CD4-positive, alpha-beta T cell (primary cell): ENCODE measurements at places on chromosomes 2 and 18.

DNA sequence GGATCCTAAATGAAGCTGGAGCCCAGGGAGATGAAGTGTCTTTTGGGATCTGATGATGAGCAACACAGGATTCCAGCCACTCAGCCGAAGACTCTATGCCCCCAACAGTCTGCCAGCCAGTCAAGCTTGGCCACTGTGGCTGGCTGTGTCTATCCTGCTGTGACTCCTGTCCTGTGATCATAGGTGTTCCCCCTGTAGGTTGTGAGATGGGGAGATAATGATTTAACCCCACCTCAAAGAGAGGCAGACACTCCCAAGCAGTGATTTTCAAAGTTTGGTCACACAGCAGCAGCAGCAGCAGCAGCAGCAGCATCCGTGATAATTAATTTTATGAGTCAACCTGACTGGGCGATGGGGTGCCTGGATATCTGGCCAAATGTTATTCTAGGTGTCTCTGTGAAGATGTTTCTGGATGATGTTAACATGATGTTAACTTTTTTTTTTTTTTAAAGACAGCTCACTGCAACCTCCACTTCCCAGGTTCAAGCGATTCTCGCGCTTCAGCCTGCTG is 21.4 kb upstream of the RHOB start:
- H3K36me3 ChIP-seq, result no peaks in the 10 kb centered on the region
- H3K27me3 ChIP-seq, result no peaks in the 10 kb centered on the region
- no peak overlapping the region for H3K4me3 ChIP-seq
- peaks cover 22% of the 10 kb centered on the region for H3K4me1 ChIP-seq

DNA sequence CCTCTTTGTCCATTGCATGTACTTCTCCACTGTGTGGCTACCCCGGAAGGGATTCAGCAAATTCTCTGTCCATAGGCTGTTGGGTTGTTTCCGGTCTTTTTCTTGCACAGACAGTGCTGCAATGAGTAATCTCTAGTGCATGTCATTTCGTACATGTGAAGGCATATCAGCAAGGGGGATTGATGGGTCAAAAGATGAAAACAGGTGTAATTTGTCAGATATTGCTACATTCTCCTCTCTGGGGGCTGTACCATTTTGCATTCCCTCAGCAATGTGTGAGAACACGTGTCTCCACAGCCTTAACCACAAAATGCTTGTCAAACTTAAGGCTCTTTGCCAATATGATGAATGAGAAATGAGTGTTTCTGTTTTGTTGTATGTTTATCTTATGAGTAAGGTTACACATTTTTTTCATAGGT is 60.5 kb downstream of the KLHL29 start:
- no peak for DNase-seq
- H3K27me3 ChIP-seq, result no peaks in the 10 kb centered on the region
- no peak overlapping the region for H3K4me3 ChIP-seq
- H3K36me3 ChIP-seq, result no peaks in the 10 kb centered on the region
- no peak overlapping the region for H3K27ac ChIP-seq

DNA sequence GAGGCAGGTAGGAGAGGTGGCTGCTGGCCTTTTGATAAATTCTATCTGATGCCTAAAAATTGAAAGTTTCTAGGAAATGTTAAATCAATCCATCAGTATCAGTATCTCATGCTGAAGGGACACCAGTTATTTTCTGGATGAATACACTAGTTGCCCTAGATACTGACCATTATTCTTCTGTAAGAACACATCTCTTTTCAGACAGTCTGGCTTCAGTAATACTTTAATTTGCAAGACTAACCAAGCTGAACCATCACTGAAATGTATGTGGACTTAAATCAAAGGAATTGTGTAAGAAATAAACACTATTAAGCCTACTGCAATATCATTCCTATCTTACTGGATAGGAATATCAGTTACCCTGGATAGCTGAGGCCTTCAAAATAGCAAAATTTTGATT is 1546.3 kb downstream of the LRP1B start:
- H3K4me1 ChIP-seq, result no peaks in the 10 kb centered on the region
- no peak for DNase-seq
- H3K27me3 ChIP-seq, result no peaks in the 10 kb centered on the region
- no peaks in the 10 kb centered on the region for H3K36me3 ChIP-seq

GRCh38 chr2:101858910-101859309 is 132.8 kb upstream of the IL1R2 start:
- H3K27me3 ChIP-seq, result no peaks in the 10 kb centered on the region
- no peak overlapping the region for H3K4me3 ChIP-seq
- H3K4me1 ChIP-seq, result no peaks in the 10 kb centered on the region
- no peak overlapping the region for H3K27ac ChIP-seq
- DNase-seq, result no peak
- peaks cover 96% of the 10 kb centered on the region for H3K36me3 ChIP-seq

GRCh38 chr2:58680755-58681310 is 439.7 kb upstream of the FANCL start:
- H3K36me3 ChIP-seq, result no peaks in the 10 kb centered on the region
- no peaks in the 10 kb centered on the region for H3K27me3 ChIP-seq
- H3K27ac ChIP-seq, result no peak overlapping the region
- no peak for DNase-seq
- H3K4me1 ChIP-seq, result no peaks in the 10 kb centered on the region
- H3K4me3 ChIP-seq, result no peak overlapping the region

DNA sequence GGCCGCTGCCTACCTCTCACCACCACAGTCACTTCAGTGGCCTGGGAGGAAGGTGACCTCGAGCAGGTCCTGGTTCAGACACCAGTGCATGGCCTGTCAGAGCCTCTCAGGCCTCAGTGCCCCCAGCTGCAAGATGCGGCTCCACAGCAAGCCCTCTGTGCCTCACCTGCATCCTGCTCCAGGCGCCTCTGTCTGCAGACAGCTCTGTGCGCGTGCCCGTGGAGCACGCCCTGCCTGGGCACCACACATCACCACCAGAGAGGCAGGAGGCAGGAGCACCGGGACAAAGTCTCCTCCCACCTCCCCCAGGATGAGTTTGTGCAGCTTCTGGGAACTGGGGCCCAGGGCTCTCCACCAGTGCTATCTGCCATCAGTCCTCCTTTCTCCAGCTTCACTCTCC is 98.7 kb downstream of the TFCP2L1 start:
- H3K4me1 ChIP-seq, result no peaks in the 10 kb centered on the region
- no peak overlapping the region for H3K4me3 ChIP-seq
- H3K36me3 ChIP-seq, result no peaks in the 10 kb centered on the region
- H3K27me3 ChIP-seq, result no peaks in the 10 kb centered on the region

DNA sequence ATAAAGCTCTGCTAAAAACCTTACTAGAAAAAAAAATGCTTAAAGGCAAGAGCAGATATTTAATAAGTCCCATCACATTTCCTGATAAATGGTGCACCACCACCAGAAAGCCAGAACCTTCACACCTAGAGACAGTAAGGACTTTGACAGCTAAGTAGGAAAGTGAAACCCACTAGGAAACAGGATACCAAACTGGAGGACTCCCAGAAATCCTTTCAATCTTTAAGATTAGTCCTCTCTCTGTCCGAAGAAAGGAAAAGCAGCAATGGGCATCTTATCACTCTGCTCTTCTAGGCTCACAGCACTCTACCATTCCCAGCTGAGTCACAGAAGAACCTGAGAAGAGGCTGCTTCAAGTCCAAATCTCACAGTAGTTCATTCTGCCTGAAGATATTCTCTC is 3.7 kb downstream of the DYM start:
- no peak overlapping the region for H3K4me3 ChIP-seq
- H3K27ac ChIP-seq, result no peak overlapping the region
- H3K4me1 ChIP-seq, result peaks cover 23% of the 10 kb centered on the region
- no peaks in the 10 kb centered on the region for H3K27me3 ChIP-seq
- no peaks in the 10 kb centered on the region for H3K36me3 ChIP-seq

DNA sequence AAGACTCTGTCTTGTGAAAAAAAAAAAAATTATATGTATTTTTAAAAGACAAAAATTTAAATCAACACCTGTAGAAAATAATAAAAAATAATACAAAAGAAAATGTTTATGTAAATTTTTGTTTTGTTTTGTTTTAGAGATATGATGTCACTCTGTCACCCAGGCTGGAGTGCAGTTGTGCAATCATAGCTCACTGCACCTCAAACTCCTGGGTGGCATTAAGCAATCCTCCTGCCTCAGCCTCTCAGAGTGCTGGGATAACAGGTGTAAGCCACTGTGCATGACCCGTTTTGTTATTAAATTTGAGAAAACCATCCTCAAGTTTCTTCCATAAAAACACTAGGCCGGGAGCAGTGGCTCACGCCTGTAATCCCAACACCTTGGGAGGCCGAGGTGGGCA is 56.2 kb upstream of the B3GNT7 start:
- no peaks in the 10 kb centered on the region for H3K4me1 ChIP-seq
- no peak for DNase-seq
- H3K27ac ChIP-seq, result no peak overlapping the region
- H3K4me3 ChIP-seq, result no peak overlapping the region
- H3K36me3 ChIP-seq, result no peaks in the 10 kb centered on the region
- H3K27me3 ChIP-seq, result no peaks in the 10 kb centered on the region

DNA sequence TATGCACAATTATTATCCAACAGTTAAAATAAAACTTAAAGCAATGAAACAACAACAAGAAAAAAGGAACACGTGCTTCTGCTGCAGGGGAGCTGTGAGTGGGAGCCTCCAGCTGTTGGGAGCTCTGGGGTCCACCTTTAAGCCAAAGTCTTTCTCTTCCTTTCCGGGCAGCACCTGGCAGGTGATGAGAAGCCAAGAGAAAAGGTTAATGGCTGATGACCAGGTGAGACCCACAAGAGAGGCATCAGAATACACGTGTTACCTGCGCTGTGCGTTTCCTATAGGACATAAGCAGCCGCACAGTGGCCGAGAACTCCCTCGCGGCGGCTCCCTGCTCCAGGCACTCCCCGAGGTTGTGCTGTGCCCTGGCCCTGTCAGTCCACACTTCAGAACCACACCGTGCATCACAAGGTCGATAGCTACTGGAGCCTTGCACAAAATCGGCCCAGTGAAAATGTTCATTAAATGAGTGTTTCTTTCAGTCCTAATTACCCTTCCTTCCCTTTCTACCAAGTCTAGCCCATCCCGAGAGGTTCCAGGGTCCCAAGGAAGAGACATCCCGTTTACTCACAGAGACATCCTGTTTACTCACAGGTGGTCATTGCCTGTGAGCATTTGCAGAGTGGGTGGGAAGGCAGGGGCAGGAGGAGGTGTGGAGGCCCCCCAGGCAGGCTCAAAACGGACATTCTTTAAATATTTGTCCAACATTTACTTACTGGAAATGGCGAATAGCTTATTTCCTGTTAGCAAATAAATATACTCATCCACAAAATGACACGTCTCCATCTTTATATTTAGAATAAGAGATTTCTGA is 44.9 kb upstream of the ASB18 start:
- H3K4me1 ChIP-seq, result no peaks in the 10 kb centered on the region
- H3K36me3 ChIP-seq, result no peaks in the 10 kb centered on the region
- DNase-seq, result no peak
- no peak overlapping the region for H3K27ac ChIP-seq
- no peak overlapping the region for H3K4me3 ChIP-seq

GRCh38 chr18:48655508-48655907 is 116.7 kb downstream of the CTIF start:
- no peak overlapping the region for H3K4me3 ChIP-seq
- H3K27me3 ChIP-seq, result no peaks in the 10 kb centered on the region
- DNase-seq, result no peak

DNA sequence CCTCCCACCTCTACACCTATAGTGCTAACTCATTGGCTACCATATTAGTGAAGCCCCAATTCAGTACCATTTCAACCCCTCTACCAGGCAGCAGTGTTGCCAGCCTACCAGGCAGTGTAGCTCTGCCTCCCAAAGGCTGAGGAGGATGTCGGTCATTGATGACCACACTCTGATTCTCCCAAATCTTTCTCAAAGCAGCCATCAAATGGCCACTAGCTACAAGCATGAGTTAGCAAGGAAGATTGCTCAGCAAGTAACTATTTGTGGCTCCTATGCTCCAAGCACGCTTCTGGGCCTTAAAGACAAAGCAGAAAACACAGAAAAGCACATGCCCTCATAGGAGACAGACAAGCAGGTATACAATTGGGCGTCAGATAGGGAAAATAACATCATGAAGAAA is 42.7 kb upstream of the AFF3 start:
- H3K4me1 ChIP-seq, result no peaks in the 10 kb centered on the region
- no peak for DNase-seq
- H3K36me3 ChIP-seq, result no peaks in the 10 kb centered on the region

DNA sequence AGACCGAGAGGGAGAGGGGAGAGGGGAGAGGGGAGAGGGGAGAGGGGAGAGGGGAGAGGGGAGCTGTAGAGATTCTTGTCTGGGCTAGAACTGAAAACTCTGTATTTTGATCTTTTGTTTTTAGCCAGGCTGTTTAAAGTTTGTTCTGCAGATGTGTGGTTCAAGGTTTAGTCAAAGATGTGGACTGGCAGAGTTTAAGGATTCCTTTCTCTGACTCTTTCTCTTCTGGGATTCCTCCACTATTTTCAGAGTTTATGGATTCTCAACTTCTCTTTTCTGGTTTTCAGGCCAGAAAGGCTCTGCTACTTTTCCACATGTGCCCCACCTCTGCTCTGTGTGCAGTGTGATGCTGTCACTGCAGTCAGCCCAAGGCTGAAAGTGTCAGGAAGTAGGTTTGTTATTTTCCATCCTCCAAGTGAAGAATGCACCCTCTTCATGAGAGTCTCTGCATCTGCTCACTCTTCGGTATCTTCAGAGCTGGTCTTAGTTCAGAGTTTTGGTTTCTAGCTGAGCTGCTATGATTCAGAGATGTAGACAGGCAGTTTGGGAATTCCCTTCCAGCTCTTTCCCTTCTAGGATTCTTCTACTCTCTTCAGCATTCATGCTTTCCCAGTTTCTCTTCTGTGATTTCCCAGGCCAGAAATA is 130.9 kb upstream of the SMAD7 start:
- H3K4me1 ChIP-seq, result no peaks in the 10 kb centered on the region
- no peak for DNase-seq
- no peak overlapping the region for H3K27ac ChIP-seq

GRCh38 chr2:28521663-28522062 is 25.8 kb downstream of the PLB1 start:
- H3K36me3 ChIP-seq, result no peaks in the 10 kb centered on the region
- H3K27ac ChIP-seq, result no peak overlapping the region
- no peak for DNase-seq
- no peaks in the 10 kb centered on the region for H3K4me1 ChIP-seq
- no peak overlapping the region for H3K4me3 ChIP-seq
- H3K27me3 ChIP-seq, result peaks cover 35% of the 10 kb centered on the region

- H3K4me1 ChIP-seq, result peaks cover 24% of the 10 kb centered on the region
- no peak for DNase-seq
- peak overlapping the region; percentile 94 for H3K4me3 ChIP-seq
- no peaks in the 10 kb centered on the region for H3K27me3 ChIP-seq
Measured at GRCh38 chr2:112542984-112543661, 858 bp downstream of the POLR1B start.

GRCh38 chr2:121363632-121364420 is 78.8 kb upstream of the TFCP2L1 start:
- H3K4me3 ChIP-seq, result no peak overlapping the region
- no peaks in the 10 kb centered on the region for H3K27me3 ChIP-seq
- no peak for DNase-seq
- H3K4me1 ChIP-seq, result no peaks in the 10 kb centered on the region
- H3K36me3 ChIP-seq, result peaks cover 81% of the 10 kb centered on the region

GRCh38 chr2:42032745-42033144 is 15.1 kb upstream of the PKDCC start:
- H3K27me3 ChIP-seq, result no peaks in the 10 kb centered on the region
- no peak overlapping the region for H3K27ac ChIP-seq
- H3K36me3 ChIP-seq, result no peaks in the 10 kb centered on the region
- H3K4me1 ChIP-seq, result no peaks in the 10 kb centered on the region
- no peak for DNase-seq
